Omental fat pad (tissue), 4 donors: ENCODE measurements at places on chromosomes 16 and 17.

DNA sequence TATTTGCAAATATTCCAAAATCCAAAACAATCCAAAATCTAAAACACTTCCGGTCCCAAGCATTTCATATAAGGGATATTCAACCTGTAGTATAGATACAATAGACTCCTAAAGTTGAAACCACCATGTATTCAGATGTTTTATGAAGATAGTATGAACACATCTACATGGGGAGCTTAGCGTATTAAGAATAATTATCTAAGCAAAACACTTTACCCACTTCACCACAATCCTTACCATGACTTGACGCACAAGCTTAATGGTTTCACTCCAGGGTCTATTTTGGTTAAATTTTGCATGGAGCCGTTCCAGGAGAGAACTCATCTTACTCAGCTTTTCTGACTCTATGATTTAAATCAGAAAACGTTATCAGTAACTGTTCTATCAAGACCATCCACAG, 3.5 kb downstream of the MED1 start:
- no peak for DNase-seq

- no peak for DNase-seq
Measured at GRCh38 chr17:62862251-62862650, 54.1 kb upstream of the MARCHF10 start.

DNA sequence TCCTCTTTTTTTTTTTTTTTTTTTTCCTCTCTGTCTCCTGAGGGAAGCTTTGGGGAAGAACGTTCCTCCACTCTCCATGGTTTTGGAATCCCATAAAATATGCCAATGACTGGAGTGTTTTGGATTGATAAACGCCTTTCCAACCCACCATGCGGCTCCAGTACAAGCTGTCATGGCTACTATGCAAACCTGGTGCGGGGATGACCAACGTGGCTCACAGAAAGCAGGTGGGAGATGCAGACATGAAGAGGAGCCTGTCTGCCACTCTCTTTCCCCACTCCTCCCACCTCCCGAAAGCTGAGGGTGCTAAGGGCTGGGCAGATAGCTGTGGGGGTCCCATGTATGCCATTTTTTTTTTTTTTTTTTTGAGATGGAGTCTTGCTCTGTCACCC, 69.9 kb upstream of the SEC14L1 start:
- DNase-seq, result no peak

DNA sequence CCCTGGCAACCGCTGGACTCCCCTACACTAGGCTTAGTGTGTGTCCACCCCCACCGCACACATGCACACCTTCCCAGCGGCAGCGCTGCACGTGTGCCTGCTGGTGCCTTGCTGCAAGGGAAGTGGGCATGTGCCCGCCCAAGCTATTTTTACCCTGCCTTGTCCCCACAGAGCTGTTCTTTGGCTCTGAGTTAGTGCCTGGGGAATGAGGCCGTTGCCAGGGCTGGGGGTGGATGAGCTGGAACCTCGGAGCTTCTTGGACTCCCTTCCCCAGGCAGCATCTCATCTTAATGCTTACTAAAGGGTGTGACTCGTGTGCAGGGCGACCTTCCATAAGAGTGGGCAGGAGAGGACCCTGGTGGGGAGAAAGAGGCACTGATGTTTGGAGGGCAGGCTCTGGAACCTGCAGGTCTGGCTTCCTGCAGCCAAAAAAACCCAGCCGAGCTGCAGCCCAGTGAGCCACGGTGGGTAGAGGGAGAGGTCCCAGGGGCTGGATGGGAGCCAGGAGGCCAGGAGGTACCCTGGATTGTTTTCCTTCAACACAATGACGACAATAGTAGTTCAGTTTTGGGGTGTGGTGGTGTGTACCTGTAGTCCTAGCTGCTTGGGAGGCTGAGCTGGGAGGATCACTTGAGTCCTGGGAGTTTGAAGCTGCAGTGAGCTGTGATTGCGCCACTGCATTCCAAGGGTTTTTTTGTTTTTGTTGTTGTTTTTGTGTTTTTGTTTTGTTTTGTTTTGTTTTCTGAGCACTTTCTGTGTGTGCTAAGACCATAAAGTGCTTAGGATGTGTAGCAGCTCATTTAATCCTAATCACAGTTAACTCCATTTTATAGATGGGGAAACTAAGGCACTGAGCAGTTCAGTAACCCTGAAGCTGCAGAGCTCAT, 119.1 kb downstream of the RAB11FIP4 start:
- DNase-seq, result no peak

GRCh38 chr16:84643180-84643583, 5.1 kb upstream of the KLHL36 start:
- peak; percentile 31 for DNase-seq

GRCh38 chr16:27720731-27721530, 171.0 kb downstream of the KATNIP start:
- no peak for DNase-seq

GRCh38 chr16:81107511-81107910, 11.3 kb upstream of the GCSH start:
- DNase-seq, result no peak

- DNase-seq, result no peak
Measured at GRCh38 chr16:79714440-79714839, 113.9 kb upstream of the MAF start.

- no peak for DNase-seq
Measured at GRCh38 chr16:9966569-9967157, 215.6 kb downstream of the GRIN2A start.

- DNase-seq, result no peak
Measured at GRCh38 chr16:22265351-22265750, 31.9 kb upstream of the POLR3E start.

DNA sequence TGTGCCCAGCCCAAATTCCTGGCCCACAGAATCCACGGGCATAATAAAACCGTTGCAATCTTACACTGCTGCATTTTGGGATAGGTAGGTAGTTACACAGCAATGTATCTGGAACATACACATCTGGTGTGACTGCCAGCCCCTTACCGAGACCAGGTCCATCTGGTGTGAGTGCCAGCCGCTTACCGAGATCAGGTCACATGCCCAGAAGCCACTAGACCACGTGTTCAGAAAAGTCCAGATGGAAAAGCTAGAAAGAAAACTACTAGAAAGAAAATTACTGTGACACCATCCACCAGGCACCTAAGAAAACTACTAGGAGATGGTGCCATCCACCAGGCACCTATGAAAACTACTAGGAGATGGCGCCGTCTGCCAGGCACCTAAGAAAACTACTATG, 19.4 kb downstream of the PIK3R5 start:
- DNase-seq, result no peak

- no peak for DNase-seq
Measured at GRCh38 chr17:69096541-69096940, 35.8 kb upstream of the ABCA9 start.

GRCh38 chr17:77061669-77062068, 79.1 kb upstream of the SEC14L1 start:
- no peak for DNase-seq
